ENCODE measurements at places on chromosomes 11 and 22.

DNA sequence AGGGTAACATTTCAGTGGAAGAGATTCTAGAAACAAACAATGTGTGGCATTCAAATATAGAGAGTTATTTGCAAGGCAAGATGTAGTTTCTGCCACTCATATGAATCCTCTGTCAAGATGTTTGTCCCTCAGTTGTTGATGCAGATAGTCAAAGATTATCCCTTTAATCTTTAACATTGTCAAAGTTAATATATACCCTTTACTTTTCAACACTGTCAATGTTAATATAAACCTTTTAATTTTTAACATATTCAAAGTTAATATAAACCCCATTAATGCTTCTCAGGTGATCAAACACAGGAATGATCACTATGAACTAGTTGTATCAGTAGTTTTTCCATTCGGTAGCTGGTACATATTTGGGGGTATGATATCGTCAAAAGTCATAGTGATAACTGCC lies 51.9 kb upstream of the PICALM start:
- no peak for DNase-seq

DNA sequence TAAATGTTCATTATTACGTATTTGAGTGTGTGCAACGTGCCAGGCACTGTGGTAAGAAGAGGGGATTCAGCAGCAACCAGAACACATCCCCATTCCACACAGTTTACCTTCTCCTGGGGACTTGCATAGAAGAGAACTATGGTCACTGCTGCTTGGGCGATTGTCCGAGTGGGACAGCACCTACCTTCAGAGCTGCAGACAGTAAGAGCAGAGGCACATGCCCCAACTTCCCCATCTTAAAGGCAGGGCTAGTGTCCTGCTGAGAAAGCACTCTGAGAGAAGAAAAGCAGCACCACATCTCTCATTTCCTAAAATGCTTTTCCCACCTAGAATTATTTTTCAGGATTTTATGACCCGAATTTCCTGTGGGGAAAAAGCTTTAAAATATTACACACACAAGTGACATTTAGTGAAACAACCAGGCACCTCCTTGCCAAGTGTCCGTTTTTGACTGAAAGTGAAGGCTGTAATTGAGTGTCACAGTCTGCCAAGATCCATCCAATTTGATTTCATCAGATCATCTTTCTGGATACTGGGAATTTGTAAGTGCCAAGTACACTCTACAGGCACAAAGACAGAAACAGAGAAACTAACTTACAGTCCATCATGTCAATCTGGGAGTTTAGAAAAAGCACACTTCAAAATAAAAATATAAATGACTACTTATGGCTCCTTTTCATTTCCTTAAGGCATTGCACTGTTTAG lies 24.6 kb downstream of the TRAF6 start:
- no peak for DNase-seq

DNA sequence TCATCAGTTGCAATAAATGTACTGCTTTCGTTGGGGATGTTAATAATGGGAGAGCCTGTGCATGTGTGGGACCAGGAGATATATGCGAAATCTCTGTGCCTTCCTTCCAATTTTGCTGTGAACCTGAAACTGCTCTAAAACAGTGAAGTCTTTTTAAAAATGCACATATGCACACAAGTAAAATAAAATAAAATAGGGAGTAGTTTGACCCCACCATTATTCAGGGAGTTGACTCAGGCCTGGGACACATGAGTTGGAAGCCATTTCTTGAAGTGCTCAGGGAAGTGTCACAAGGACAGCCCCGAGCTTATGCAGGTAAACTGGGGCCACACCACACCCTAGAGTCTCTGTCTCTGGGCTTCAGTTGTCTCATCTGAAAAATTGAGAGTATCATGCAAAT lies 183.1 kb upstream of the POU2AF2 start:
- DNase-seq, result no peak

DNA sequence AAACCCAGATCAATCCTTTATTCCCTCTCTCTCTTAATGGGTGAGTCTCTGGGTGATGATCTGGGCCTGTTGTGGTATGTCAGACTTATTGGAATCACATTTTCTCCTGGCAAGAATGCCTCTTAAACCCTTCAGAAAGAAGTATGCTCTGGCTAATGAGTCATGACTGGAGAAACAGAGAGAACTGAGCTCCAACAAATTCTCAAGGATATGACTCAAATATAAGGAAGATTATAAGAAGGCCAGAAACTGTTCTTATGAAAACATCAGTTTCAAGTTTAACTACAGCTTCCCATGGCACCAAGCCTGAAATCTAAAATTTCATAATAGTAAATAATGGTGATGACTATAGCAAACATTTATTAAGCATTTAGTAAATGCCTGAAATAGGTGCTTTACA lies 83.9 kb downstream of the OR5AK2 start:
- DNase-seq, result peak; percentile 96

DNA sequence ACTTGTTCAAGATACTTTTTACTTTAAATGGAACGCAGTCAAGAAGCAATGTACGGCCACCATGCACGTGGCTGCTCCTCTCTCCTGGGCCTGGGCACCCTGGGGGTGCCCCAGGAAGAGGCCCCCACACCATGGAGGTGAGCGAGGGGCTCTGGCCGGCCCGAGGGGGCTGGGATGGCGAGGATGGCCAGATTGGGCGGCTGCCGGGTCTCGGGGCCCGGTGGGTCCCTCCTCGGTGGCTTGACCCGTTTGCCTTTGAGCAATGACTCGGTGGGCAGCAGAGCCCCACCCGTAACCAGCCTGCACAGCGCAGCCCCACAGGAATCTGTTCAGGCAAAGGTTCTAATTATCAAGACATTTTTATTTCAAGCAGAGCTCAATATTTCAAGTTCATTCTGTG lies 167.4 kb downstream of the BRD1 start:
- DNase-seq, result no peak

All from foreskin keratinocyte (primary cell).